ENCODE measurements at places on chromosomes 11 and 22. TPM values are rescaled to one million over a fixed set of nuclear protein-coding genes. Genes with fewer than 3 reads are reported as not detected.

The CLCF1 gene
- polyA plus RNA-seq = 5.4 TPM

The INS gene
- 37.6 TPM for polyA plus RNA-seq

The THRSP gene
- polyA plus RNA-seq = 1.4 TPM

DNA sequence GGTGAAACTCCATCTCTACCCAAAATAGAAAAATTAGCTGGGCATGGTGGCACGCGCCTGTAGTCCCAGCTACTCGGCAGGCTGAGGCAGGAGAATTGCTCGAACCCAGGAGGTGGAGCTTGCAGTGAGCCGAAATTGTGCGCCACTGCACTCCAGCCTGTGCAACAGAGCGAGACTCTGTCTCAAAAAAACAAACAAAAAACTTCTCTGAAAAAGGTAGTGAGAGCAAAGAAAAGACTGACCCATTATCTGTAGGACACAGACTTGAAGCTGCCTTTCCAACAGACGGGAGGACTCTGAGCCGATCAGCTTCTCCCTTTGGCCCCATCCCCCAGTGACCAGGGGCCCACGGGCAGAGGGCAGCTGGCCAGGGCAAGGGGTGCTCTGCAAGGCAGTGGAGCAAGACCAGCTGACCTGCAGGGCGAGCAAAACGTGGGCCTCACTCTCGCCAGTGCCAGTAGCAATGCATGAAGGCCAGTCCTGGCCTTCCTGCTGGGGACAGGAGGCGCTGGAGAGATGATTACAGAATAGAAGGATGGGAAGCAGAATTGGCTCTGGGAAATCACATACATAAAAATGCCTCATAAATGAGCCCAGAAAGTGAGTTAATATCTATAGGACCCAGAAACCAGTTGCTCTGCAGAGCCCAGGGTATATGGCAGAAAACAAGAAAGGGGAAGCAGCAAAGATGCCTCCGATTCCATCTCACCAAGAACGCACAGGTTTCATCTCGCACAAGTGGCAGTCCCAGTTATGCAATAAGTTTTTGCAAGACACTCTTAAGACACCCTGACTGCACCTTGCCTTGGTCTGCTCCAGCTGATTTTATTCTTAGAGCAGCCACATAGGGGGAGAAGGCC lies 2.8 kb downstream of the EHD1 start:
- no peak overlapping the region for H3K27ac ChIP-seq
- H3K4me3 ChIP-seq = peak overlapping the region; percentile 98
- peaks cover 84% of the 10 kb centered on the region for H3K4me1 ChIP-seq
- no peaks in the 10 kb centered on the region for H3K27me3 ChIP-seq
- DNase-seq = no peak
- peaks cover 28% of the 10 kb centered on the region for H3K36me3 ChIP-seq

- H3K36me3 ChIP-seq = no peaks in the 10 kb centered on the region
- peak; percentile 16 for DNase-seq
- H3K27me3 ChIP-seq = no peaks in the 10 kb centered on the region
- H3K4me3 ChIP-seq = no peak overlapping the region
- H3K4me1 ChIP-seq = no peaks in the 10 kb centered on the region
These were observed 56.2 kb downstream of the OTOG start for GRCh38 chr11:17603056-17603825.

DNA sequence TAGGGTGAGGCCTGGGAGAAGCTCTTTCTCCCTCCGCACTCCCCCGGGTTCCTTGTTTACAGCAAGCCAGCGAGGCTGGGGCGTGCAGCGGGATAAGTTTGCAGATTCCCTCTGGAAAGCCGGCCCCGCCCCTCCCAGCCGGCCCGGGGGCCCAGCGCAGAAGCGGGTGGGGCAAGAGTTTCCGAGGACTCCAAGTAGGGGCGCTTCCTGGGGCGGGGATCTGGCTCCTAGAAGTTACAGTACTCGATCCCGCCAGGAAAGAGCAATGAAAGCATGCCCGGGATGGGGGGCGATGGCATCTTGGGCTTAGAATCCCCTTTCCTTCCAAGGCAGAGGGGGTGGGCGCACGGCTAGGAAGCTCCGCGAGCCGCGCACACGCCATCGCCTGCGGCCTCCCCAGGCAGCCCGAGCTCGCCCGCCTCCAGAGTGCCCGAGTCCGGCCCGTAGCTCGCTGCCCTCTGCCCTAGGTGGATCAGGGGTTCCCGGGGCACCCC lies 385 bp downstream of the TST start:
- peaks cover 85% of the 10 kb centered on the region for H3K4me1 ChIP-seq
- H3K27me3 ChIP-seq = no peaks in the 10 kb centered on the region
- H3K4me3 ChIP-seq = peak overlapping the region; percentile 92
- peak overlapping the region; percentile 93 for H3K27ac ChIP-seq
- DNase-seq = peak; percentile 90
- H3K36me3 ChIP-seq = peaks cover 10% of the 10 kb centered on the region

DNA sequence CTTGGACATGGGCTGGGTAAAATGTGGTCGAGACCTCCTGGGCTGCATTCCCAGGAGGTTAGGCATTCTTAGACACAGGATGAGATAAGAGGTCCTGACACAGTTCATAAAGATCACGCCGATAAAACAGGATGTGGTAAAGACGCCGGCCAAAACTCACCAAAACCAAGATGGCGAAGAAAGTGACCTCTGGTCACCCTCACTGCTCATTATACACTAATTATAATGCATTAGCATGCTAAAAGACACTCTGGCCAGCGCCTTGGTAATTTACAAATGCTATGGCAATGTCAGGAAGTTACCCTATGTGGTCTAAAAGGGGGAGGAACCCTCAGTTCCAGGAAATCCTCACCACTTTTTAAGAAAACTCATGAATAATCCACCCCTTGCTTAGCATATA lies 983.3 kb downstream of the OPCML start:
- H3K27me3 ChIP-seq = no peaks in the 10 kb centered on the region
- H3K4me3 ChIP-seq = no peak overlapping the region
- H3K36me3 ChIP-seq = no peaks in the 10 kb centered on the region
- DNase-seq = no peak
- no peaks in the 10 kb centered on the region for H3K4me1 ChIP-seq
- no peak overlapping the region for H3K27ac ChIP-seq

- no peak overlapping the region for H3K27ac ChIP-seq
- no peak for DNase-seq
- H3K27me3 ChIP-seq = peaks cover 72% of the 10 kb centered on the region
- no peak overlapping the region for H3K4me3 ChIP-seq
These were observed 6.5 kb downstream of the FJX1 start for GRCh38 chr11:35624781-35625180.

- no peaks in the 10 kb centered on the region for H3K27me3 ChIP-seq
- no peak overlapping the region for H3K4me3 ChIP-seq
- no peaks in the 10 kb centered on the region for H3K4me1 ChIP-seq
- no peak for DNase-seq
- no peak overlapping the region for H3K27ac ChIP-seq
These were observed 537.1 kb upstream of the LRRC4C start for GRCh38 chr11:41996533-41996932.

DNA sequence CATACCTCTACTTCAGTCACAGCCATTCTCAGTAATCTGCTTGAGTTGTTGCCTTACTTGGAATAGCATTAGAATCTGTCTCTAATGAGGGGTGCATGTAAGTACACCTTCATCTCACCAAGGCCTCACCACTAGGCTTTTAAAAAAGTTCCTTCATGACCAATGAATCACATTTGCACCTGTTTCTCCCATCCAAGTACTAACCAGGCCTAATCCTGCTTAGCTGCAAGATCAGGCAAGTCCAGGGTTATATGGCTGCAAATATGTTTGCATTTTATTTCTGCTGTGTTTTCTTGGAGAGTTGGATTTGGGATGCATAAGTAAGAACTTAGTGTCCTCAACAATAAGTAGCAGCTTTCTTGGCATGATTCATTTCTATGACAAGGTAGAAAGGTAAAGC lies 66.9 kb downstream of the BBOX1 start:
- no peak overlapping the region for H3K4me3 ChIP-seq
- no peaks in the 10 kb centered on the region for H3K36me3 ChIP-seq
- no peak overlapping the region for H3K27ac ChIP-seq
- no peak for DNase-seq
- no peaks in the 10 kb centered on the region for H3K27me3 ChIP-seq

DNA sequence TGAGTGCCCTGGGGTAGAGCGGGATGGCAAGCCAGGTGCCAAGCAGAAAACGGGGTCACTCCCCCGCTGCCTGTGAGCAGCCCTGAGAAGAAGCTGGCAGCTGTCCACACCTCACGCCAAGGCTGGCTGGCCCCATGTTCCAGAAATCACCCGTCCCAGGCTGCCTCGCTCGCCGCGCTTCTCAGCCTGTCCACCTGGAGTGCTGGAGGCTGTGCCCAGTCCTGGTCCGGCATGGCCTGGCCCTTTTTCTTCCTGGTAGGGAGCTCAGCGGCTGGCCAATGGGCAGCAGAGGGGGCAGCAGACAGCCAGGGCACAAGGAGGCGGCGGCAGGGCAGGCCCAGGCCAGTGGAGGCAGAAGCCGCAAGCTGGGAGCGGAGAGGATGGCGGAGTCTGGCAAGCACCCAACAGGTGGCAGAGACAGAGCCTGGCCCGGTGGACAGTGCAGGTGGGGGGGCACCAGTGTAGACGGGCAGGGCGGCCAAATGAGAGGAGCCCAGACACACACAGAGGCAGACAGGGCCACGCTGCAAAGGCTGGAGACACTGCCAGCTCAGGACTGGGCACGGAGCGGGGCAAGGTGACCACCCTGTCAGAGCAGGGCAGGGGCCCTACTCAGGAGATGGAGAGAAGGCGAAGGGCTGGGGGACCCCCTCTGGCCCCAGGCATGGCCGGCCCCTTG lies 37.2 kb upstream of the TH start:
- H3K27ac ChIP-seq = no peak overlapping the region
- H3K27me3 ChIP-seq = no peaks in the 10 kb centered on the region
- DNase-seq = peak; percentile 64
- H3K36me3 ChIP-seq = no peaks in the 10 kb centered on the region
- peaks cover 29% of the 10 kb centered on the region for H3K4me1 ChIP-seq

- peak overlapping the region; percentile 76 for H3K4me3 ChIP-seq
- peak; percentile 35 for DNase-seq
- H3K27ac ChIP-seq = peak overlapping the region; percentile 91
- peaks cover 17% of the 10 kb centered on the region for H3K36me3 ChIP-seq
- peaks cover 79% of the 10 kb centered on the region for H3K4me1 ChIP-seq
These were observed 1.2 kb upstream of the TCIRG1 start for GRCh38 chr11:68037411-68038225.

DNA sequence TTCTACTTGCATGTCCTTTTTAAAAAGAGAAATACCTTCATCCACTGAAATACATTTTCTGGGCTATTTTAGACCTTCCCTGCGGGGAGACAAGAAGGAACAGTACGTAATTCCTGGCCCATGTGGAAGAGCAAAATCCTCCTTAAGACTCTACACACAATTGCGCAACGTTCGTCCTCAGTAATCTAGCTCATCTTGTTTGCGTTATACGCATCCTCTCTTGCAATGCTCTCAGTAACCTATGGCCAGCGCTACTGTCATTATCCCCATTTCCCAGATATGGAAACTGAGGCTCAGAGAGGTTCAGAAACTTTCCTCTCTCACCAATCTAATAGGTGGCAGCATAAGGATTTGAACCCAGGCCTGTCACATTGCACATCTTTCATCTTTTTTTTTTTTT lies 54.6 kb downstream of the RPUSD4 start:
- H3K4me1 ChIP-seq = no peaks in the 10 kb centered on the region
- DNase-seq = no peak
- no peak overlapping the region for H3K27ac ChIP-seq
- no peaks in the 10 kb centered on the region for H3K27me3 ChIP-seq
- no peak overlapping the region for H3K4me3 ChIP-seq

DNA sequence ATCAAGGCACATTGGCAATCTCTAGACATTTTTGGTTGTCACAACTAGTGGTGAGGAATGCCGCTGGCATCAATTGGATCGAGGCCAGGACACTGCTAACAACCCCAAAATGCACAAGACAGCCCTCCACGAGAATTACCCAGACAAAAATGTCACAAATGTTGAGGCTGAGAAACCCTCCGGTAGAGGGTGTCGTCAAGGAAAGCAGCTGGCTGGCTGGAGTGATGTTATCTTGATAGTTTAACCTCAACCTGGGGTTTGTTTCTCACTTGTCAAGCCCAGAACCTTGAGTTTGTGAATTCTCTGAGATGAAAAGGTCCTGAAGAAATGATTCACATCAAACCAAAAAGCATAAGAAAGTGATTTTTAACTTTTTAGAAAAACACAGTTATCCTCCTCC lies 21.1 kb upstream of the TMPRSS13 start:
- H3K4me1 ChIP-seq = peaks cover 13% of the 10 kb centered on the region
- no peaks in the 10 kb centered on the region for H3K36me3 ChIP-seq
- no peak overlapping the region for H3K4me3 ChIP-seq
- H3K27ac ChIP-seq = no peak overlapping the region
- no peaks in the 10 kb centered on the region for H3K27me3 ChIP-seq
- no peak for DNase-seq

DNA sequence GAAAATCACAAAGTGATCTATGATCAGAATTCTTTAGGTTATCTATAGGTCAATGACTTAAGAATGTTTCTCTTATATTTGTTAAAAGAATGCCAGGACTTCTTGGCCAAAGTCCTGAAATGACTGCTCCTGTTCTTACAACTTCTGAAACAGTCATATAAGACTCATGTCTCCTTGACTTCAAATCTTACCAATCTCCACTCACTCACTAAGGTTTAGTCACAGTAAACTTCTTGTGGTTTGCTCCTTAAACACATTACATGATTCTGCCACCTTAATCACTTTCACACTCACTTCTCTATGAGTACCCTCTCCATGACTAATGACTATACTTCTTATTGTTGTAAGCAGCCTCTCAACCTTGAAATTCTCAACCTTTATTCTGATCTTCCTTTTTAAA lies 648.7 kb upstream of the CCDC179 start:
- no peak overlapping the region for H3K27ac ChIP-seq
- H3K36me3 ChIP-seq = no peaks in the 10 kb centered on the region
- H3K4me3 ChIP-seq = no peak overlapping the region
- H3K27me3 ChIP-seq = no peaks in the 10 kb centered on the region
- no peaks in the 10 kb centered on the region for H3K4me1 ChIP-seq

- no peak overlapping the region for H3K27ac ChIP-seq
- no peaks in the 10 kb centered on the region for H3K4me1 ChIP-seq
- no peaks in the 10 kb centered on the region for H3K36me3 ChIP-seq
- H3K27me3 ChIP-seq = peaks cover 18% of the 10 kb centered on the region
- H3K4me3 ChIP-seq = no peak overlapping the region
- no peak for DNase-seq
These were observed 149.1 kb downstream of the CTTN start for GRCh38 chr11:70547386-70547785.
